ENCODE measurements at places on chromosomes 11 and 22. TPM values are rescaled to one million over a fixed set of nuclear protein-coding genes. Genes with fewer than 3 reads are reported as not detected.

GRCh38 chr11:24808173-24808572 lies 311.3 kb downstream of the LUZP2 start:
- DNase-seq: no peak

DNA sequence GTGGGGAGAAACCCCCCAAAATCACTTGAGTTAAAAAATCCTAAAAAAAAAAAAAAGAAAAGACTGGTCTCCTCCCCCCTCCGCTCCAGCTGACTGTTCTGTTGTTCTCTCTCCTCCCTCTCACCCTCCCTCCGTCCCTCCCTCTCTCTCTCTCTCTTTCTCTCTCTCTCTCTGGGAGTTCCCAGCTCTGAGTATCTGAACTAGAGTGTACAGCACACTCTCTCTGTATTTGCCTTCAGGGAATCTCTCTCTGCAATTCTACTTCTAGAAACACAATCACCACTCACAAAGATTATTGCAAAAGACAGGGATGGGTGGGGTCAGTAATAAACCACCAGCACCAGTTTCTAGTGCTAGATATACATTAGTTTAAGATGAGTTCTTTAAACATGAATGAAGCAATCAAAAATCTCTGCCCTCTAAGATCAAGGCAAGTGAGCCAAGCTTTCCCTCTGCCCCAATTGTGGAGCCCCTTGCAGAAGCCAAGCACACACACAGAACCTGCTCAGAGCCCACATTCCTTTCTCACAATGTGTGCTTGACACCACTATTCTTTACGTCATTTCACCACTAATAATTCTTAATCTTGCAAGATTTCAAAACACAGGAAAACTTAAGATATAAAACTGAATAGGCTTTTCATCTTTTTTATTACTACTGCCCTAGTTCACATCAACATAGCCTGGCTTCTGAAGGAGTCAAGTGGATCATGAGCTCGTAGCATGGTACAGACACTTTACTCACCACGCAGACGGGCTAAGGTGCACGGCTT lies 133.5 kb downstream of the RBFOX2 start:
- no peak for DNase-seq

Gene DSCAML1
- 2.5 TPM for total RNA-seq

DNA sequence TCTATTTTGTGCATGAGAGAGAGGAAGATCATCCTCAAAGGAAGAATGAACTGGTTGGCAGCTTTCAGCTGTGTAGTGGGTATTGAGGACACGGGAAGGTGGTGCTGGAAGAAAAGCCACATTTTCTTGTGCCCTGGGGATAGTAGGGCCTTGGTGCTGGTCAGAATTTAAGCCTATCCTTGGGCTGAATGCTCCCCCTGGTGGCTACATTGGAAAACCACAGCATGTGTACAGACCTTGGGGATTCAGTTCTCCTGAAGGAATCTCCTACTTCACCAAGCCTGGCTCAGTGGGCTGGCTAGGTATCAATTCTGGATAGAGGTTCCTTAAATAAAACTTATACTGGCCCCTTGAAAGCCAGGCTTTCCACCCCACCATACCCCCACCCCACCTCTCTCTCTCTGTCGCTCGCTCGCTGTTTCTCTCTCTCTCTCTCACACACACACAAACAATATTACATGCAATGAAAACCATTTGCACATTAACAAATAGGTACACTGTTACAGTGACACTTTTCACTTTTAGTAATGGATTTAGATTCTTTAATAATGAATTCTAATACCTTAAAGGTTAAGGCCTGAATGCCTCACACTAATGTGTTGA lies 2.8 kb upstream of the OR51M1 start:
- no peak for DNase-seq

DNA sequence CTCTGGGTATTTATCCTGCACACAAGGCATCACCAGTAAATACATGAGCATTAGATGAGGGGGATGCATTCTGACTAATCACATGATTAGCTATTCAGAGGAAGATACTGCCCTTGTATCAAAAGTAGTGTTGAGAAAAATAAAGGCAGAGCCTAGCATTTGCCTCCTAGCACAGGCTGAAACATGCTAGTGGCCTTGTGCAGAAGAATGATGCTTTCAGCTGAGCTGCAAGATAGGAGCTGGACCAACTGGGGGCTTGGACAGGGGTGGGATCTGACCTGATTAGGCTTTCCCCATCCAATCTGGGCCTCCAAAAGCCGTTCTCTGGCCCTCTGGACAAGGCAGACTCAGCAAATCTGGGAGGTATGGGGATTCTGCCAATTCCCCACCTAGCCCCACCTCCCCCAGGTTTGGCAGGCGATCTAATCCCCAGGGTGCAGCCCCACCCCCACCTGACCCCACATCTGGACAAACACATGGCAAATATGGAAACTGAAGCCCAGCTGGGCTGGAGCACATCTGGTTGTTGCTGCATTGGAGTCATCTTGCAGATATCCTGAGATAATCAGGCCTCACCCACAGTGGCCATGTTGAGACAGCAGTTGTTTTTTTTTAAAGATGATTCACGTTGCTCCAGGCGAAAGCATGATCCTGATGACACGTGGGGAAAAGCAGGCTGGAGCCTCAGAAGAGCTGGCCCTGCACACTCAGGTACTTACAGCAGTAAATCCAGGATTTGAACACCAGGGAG lies 4.4 kb upstream of the MISFA start:
- DNase-seq: no peak

DNA sequence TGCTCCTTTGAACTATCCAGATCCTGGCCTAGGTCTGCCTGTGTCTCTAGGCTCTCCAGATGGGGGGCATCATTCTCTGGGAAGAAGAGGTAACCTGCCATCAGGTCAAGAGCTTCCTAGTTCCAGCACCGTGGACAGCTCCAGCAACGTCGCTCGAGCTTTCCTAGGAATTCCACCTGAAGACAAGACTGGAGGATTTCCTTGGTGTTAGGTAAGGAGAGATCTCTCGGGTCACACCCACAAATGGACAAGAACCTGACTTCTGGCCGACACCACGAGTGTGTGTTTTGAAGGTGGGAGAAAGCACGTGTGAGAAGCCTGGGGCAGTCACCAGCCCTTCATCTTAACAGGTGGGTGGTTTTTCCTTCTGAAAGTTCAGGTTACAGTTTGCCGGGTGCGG lies 1.2 kb downstream of the PRG3 start:
- no peak for DNase-seq

DNA sequence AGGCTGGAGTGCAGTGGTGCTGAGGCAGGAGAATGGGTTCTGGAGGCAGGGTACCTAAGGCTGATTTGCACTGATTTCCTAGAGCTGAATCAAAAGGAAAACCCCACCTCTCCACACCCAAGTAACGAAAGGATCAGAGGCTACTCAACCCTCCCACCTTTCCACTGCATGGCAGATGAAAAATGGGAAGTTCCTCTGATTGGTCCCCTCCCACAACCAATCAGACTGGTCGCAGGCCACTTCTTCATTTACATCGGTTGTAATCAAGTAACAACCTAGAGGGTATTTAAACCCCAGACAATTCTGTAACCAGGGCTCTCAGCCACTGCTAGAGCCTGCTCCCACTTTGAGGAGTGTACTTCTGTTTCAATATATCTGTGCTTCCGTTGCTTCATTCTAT lies 18.6 kb upstream of the PARVB start:
- DNase-seq: no peak

DNA sequence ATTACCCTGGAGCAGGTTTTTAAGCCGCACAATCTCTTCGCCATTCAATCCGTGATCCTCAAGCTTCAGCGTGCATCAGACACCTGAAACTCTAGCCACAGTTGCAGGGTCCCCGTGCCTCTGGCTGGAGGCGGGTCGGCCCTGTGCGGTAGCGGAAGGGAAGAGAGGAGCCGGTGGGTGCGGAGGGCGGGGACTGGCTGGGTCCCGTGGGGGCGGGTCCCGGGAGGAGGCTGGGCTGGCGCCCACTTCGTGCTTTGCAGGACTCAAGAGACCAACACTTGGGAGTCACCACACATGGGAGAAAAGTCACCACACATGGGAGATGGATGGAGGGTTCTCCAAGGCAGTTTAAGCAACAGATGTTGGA lies 772 bp downstream of the C22orf15 start:
- no peak for DNase-seq

Gene TAGLN
- total RNA-seq: 5.4 TPM

Gene IL17REL
- 0.12 TPM for total RNA-seq

All from activated naive CD4-positive, alpha-beta T cell treated with anti-CD3 and anti-CD28 coated beads, Interleukin-2, amount 50 U/mL, for 72 hours (primary cell).